ENCODE measurements at places on chromosomes 2 and 18.

- no peak for DNase-seq
These were observed 91.1 kb downstream of the ACTR3 start for GRCh38 chr2:113980946-113981345.

GRCh38 chr2:27802547-27802946 is 31.0 kb downstream of the MRPL33 start:
- no peak for DNase-seq

- DNase-seq: no peak
These were observed 142.1 kb downstream of the SEPTIN10 start for GRCh38 chr2:109471658-109472057.

DNA sequence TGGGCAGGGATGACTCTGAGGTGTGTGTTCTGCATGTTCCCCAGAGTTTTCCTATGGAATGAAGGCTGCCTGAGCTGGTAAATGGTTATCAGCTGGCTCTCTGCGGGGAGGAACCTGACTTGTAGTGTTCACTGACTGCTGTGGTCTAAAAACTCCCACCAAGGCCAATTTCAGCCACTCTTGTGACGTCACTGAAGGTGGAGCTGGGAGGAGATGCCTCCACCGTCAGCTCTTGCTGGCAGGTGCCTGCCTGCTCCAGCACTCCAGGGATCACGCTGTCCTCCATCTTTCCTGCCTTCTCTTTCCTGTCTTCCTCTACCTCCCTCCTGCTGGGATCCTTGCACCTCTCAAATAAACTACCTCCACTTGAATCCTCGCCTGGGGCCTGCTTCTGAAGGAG is 209.5 kb upstream of the HS6ST1 start:
- DNase-seq: no peak

- no peak for DNase-seq
These were observed 31.1 kb upstream of the EPC2 start for GRCh38 chr2:148613231-148614013.

GRCh38 chr2:111627256-111627655 is 256.7 kb downstream of the ANAPC1 start:
- DNase-seq: no peak

GRCh38 chr2:121830809-121831208 is 75.4 kb downstream of the TSN start:
- no peak for DNase-seq

DNA sequence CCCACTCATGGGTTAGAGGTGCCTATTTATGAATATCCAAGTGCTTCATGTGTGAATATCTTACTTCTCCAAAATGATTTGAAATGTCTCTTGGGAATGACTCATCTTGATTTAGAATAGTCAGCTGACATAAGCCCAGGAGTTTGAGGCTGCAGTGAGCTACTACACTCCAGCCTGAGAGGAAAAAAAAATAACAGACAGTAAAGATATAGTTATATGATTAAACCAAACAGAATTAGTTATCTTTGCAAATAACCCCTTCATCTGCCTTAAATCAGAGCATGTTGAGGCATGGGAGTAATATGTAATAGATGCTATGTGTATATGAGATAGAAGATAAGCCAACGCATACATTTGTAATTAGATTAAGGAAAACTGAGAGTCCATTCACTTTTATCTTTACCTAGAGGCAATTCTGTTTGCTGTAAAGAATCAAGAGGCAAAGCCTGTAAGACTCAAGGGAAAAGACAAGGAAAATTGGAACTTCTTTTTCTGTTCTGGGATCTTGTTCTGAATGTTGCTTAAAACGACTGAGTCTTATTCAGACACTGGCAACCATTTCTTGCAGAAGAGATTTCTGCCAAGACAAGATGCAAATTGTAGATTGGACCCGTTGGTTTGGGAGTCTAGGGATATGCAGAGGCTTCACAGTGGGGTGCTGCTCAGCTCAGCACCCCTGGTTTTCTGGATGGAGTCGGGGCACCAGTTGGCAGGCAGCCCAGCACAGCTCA is 104.4 kb downstream of the LIPG start:
- DNase-seq: no peak

- DNase-seq: no peak
These were observed 45.6 kb downstream of the ZRANB3 start for GRCh38 chr2:135485441-135485840.

DNA sequence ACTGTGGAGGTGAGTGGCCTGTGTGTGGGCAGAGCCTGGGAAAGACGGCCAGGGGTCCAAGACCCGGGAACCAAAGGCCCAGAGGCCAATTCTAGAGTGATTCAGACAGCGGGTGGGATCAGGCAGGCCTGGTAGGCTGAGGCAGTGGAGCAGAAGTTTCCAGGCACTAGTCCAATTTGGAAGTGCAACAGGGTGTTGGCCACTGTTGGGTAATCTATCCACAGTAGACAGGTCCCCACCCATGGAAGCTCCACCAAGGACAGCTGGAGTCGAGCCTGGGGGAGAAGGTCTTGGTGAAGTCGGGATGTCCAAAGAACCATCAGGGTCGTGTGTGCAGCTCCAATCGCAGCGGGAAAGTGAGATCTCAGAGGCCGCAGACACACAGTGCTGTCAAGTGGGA is 125.8 kb upstream of the COPS8 start:
- DNase-seq: no peak

DNA sequence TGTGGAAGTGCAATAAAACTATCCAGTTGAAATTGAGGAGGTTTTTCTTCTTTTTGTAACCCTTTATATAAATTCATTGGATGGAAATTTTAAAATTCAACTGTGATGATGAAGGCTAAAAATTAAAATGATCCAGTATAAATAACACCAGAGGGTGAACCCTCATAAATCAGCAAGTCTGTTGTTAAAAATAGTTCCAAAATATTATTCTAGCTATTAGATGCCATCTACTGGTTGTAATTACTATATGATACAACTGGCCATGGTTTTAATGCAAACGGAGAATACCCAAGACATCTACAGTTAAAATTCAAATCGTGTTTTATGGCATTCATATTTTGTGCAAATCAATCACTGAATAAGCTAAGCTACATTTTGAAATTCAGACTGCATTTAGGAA is 53.8 kb downstream of the TMEM200C start:
- no peak for DNase-seq

GRCh38 chr2:233412405-233412804 is 58.1 kb downstream of the DGKD start:
- DNase-seq: no peak

DNA sequence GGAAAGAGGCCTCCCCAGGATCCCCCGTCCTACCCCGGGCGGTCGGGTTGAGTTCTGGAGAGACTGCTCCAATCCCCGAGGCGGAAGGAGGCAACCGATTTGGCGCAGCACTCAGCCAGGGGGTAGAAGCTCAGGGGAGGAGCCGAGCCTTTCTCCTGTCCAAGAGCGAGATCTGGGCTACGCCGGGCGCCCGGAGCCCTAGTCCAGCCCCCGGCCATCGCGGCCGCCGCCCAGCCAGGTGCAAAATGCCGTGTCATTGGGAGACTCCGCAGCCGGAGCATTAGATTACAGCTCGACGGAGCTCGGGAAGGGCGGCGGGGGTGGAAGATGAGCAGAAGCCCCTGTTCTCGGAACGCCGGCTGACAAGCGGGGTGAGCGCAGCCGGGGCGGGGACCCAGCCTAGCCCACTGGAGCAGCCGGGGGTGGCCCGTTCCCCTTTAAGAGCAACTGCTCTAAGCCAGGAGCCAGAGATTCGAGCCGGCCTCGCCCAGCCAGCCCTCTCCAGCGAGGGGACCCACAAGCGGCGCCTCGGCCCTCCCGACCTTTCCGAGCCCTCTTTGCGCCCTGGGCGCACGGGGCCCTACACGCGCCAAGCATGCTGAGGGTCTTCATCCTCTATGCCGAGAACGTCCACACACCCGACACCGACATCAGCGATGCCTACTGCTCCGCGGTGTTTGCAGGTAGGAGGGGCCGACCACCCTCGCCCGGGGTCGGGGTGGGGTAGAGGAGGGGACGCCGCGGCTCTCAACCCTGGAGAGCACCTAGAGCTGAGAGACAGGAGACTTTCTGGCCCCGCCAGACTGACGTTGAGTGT is at the start of gene DYSF:
TSS of gene DYSF (plus strand) at position 158 of the 817 bp plus-strand sequence.
- DNase-seq: no peak

DNA sequence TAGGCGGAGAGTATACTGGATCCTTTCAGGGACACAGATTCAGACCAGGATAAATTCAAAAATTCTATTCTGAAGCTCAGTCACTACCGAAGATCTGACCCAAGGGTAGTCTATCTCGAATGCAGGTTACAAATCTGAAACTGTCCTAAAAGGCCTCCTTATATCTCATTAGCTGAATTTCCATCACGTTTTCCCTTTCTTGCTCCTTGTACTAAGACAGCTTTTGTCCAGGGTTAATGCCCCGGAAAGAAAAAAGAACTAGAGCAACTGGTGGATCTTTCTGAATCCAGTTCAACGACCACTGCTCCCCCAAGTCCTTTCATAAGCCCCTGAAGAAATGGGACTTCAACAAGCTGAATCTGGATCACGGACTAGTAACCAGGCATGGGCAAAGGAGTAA is 97.5 kb upstream of the CCDC85A start:
- DNase-seq: no peak

GRCh38 chr2:232439758-232440135 is 16.2 kb upstream of the ALPI start:
- no peak for DNase-seq

DNA sequence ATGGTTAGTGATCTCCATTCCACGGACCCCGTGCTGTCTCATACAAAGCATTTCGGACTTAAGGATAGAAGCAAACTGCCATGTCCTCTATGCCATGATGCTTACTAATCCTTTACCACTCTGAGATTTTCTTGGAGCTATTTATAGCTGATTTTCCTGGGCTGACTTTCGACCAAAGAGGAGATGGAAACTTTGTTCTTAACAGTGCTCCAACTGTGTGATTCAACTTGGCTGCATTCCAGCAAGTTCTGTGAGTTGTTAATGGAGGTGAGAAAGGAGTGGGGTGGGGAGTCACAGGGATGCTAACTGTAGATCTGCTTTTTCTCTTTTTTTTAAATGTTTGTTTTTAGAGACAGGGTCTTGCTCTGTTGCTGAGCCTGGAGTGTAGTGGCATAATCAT is 45.5 kb upstream of the MSH2 start:
- no peak for DNase-seq

- no peak for DNase-seq
These were observed 8.0 kb upstream of the MBP start for GRCh38 chr18:77140439-77141109.

DNA sequence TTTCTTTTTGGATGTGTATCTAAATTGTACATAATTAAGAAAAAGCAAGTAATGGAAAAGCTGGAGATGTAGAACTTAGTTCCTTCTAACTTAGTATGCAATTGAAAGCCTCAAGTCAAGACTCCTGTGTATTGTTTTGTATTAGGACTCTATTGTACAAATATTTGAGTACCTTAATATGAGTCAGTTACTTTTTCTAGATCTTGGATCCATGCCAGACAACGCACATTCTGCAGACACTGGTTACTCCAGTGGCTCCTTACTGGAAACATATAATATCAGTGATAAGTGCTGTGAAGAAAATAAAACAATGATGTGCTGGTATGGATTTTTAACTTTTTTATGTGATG is 1.5 kb downstream of the SLC39A10 start:
- no peak for DNase-seq

DNA sequence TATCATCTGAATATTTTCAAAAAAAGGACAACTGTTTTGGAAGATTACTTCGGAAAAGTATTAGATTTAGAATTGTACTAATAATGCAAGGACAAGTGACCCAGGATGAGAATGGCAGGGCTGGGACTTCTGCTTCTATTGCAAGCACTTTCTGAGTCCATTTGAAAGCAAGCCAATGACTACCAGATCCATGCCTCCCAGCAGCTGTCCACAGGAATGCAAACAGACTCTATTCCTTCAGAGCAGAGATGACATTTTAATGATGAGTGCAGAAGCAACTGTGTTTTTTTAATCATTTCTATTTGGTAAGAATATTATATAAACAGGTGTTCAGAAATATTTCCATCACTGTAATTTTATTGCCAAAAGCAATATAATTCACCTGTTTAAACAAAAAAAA is 456.7 kb downstream of the SOX11 start:
- no peak for DNase-seq

GRCh38 chr2:62455957-62456692 is 49.9 kb downstream of the TMEM17 start:
- no peak for DNase-seq

DNA sequence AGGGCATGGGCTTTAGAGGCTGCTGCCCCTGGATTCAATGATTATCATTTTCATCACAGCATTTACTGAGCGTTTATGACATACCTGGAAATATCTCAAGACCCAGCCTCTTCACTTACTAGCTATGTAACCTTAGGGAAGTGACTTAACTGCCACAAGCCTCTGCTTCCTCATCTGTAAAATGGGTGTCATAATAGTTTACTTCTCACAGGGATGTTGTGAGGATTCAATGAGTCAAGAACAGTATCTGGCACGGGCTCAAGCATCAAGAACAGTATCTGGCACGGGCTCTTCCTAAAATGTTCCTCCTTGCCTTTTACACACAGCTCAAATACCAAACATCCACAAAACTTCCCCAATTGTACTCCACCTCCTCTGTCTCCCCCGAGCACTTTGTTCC is 31.4 kb downstream of the LGALSL start:
- DNase-seq: no peak

DNA sequence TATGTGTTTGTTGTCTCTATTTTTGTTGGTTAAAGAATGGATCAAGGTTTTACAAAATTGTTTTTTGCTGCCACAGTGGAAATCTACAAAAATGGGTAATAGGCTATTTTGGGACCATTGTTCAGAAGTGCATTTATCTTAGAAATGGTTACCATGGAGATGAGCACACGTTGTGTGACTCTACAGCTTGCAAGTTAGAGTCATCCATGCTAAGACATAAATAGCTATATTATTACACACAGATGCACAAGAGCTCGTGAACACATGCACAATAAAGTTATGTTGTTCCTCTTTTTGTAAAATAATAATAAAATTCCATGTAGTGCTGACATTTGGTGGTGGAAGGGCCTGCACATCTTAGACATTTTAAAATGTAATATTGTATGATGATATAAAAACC is 15.5 kb upstream of the DUSP19 start:
- DNase-seq: no peak

- no peak for DNase-seq
These were observed 105.9 kb upstream of the CREB1 start for GRCh38 chr2:207423886-207424285.

- no peak for DNase-seq
These were observed 20.0 kb upstream of the SERPINB3 start for GRCh38 chr18:63681449-63682340.

DNA sequence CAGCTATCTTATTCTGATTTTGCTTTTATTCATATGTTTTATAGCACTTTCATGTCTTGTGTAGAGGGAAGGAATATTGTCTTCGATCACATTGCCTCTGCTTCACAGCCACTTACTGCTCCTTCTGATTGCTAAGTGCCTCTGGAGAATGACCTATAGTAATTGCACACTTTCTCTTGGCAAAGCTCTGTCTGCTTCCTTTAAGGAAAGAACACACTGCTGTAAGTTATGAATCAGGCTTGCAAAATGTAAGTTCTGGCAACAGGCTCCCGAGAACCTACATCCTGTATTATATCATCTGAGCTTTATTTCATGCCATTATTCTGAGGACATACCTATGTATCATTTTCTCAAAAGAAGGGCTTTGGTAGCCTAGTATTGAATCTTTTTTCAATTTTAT is 170.7 kb downstream of the ZNF804A start:
- no peak for DNase-seq

- DNase-seq: no peak
These were observed 14.1 kb downstream of the LAMA3 start for GRCh38 chr18:23703057-23703986.

GRCh38 chr2:69642709-69643601 is 584 bp downstream of the AAK1 start:
- no peak for DNase-seq

All from NCI-H187 treated with DMSO at 0.1 percent for 48 hours (cell line).